ENCODE measurements at places on chromosomes 2 and 18.

GRCh38 chr2:215870088-215870490 lies 143.3 kb downstream of the MREG start:
- peak; percentile 66 for DNase-seq

GRCh38 chr2:209666296-209666695 lies 105.3 kb upstream of the UNC80 start:
- DNase-seq, result no peak

DNA sequence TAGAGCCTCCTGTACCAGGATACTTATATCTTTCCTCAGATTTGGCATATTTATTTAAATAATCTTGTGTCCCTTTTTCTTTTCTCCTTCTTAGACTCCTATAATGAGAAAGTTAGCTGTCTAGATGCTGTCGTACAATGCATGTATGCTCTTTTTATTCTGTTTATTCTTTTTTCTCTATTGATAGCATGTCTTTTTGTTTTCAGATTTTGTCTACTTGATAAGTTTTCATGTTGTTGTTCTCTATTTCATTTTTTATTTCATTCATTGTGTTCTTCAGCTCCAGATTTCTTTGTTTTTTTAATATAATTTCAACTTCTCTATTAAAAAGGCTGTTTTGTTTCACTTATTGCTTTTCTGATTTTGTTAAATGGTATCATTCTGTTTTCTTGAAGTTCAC lies 674.3 kb upstream of the POU3F3 start:
- DNase-seq, result no peak

- no peak for DNase-seq
Observed at GRCh38 chr2:232276084-232276732, 102.3 kb upstream of the ALPP start.

GRCh38 chr2:47452761-47453160 lies 49.8 kb downstream of the MSH2 start:
- no peak for DNase-seq

GRCh38 chr2:132668189-132668823 lies 1.7 kb downstream of the LYPD1 start:
- DNase-seq, result no peak

- DNase-seq, result no peak
Observed at GRCh38 chr2:183035298-183035953, 2.8 kb downstream of the NCKAP1 start.

DNA sequence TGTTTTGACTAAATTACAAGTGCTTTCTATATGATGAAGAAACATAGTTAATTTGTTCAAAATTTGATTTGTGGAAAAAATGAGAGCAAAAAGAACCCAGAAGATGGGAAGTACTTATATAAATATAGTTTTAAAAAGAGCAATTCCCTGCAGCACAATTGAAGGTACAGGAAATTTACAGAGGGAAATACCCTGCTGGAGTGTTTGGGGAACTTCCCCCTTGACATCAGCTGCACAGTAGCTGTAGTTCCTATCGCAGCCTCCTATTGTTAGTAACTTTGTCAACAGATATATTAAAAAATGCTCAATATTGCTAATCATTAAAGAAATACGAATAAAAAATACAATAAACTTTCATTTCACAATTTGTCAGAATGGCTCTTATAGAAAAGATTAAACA lies 1118.8 kb upstream of the ZEB2 start:
- DNase-seq, result no peak

DNA sequence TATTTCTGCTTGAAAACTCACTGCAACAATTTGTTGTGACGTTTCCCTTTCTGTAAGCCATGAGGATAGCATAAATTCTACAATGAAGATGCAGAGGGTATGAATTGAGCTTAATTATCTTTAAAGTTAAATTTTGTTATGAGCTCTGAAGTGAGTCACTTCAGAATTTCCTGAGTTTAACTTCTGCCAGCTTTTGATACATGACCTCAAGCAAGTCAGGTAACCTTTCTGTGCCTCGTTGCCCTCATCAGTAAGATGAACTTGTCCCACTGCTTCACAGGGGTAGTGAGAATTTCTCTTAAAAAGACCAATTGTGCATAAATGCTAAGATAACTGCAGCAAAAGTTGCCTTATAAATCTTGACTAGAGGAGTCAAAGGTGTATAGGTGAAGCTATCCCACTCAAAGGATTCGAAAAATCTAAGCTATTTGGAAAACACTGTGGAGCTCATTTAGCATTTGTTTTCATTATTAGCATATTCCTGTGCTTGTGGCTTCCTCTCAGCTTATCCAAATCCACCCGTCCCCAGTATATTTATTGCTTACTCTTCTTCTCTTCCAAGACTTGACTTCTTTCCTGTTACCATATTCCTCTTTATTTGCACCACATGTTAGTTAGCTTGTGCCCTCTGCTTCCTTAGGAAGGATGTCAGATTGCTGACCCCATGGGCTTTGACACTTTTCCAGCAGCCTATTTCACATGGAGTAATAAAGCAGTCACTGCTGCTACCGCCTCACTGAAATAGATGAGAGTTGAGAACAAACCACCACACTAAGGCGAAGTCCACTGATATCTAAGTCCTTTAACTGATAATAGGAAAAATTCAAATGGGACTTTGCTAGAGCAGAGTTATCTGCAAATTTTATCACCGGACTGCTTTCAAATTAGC lies 428.6 kb downstream of the ERBB4 start:
- DNase-seq, result no peak

DNA sequence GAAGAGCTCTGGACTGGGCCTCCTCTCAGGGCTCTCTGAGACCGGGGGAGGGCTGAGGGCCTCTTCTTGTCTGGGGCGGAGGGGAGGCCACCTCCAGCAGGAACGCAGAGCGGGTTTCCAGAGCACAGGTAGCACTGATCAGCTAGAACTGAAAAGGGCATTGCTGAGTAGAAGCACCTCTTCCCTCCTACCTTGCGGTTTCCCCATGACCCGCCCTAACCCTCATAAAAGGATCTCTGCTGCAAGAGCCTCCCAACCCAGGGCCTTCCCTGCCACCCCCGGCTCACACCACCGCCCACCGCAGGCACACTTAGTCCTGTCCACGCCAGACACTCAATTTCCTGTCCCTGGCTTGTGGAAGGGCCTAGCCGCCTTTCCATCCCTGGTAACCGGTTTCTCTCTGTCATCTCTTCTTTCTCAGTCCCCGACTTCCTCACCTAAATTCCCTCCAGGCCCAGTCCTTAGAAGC lies 966 bp downstream of the ADCY3 start:
- no peak for DNase-seq

DNA sequence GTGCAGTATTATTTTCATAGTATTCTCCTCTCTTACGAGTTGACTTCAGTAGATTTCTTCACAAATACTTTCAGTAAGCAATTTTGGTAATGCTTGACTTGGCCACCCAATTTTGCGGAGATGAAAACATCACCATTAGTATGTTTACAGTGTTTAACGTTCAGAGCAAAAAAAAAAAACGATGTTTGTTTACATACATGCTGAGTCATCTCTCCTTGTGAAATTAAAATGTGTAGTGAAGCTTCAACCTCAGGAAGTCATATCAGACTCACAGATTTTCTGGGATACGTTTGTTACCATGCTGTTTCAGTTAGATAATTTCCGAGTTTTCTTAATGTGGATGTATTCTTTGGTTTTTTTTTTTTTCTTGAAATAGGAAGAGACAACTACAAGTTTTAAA lies 100.1 kb downstream of the CTNNA2 start:
- DNase-seq, result no peak

DNA sequence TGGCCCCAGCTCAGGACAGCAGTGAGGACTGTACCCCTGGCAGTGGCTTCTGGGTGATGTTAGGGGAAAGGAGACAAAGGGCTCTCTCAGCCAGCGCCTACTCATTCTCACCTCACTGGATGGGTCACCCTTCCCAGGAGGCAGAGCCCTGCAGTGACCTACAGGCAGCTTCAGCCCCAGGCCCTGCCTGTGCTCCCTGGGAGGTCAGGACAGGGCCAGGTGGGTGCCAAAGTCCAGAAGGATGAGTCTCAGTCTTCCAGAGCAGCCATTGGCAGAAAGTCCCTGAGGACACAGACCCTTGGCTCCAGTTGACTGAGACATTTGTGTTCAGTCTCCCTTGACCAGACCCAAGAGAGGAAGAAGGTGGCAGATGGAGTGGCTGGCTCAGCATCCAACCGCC lies 75.1 kb downstream of the TEX51 start:
- no peak for DNase-seq

DNA sequence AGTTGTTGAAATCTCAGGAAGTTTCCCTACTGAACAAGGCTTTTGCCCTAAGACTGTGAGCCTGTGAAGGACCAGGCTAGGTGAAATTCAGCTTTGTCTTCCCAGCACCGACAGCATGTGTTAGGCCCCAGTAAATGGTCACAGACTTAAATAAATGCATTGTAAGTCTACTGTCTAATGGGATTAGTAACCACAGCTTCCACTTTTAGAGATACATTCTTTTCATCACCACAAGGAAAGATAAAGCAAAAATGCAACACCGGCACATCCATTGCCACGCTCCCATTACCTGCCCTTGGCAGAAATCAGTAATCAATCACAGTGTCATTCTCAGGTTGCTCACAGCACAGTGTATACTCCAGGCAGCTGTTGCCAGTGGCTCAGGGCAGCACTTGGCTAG lies 59.3 kb downstream of the CRACDL start:
- no peak for DNase-seq

DNA sequence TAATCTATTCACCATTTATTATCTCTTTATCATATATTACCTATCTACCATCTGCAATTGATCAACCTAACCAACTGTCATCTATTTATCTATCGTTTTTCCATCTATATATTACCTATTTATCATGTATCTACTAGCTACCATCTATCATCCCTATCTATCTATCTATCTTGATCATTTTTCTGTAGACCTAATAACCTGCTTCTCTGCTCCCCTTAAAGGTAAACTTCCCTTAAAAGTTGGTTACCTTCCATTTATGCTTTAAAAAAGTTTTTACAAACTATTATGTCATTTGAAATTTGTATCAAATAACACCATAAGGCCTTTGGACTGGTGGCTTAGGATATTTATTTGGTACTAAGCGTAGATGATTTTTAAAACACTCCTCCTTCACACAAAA lies 47.2 kb downstream of the TMEM18 start:
- no peak for DNase-seq

DNA sequence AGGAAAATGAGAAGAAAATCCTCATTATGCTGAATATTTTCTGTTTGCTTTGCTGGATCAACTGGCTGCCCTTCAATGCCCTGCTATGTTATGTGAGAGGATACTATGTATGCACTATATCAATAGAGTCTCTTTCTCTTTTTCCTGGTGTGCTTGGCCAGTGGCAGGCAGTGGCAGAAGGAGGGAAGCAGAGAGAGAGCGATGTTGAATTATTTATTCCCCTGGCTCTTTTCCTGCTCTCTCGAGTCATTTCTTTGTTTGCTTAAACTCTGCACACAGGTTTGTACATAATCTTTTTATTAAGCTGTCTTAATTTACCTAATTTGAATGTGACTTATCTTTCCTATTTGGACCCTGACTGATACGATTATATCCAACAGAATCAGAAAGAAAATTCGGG lies 1727.3 kb downstream of the SUCLG1 start:
- DNase-seq, result no peak

GRCh38 chr2:9838391-9838790 lies 4.9 kb upstream of the TAF1B start:
- DNase-seq, result no peak

DNA sequence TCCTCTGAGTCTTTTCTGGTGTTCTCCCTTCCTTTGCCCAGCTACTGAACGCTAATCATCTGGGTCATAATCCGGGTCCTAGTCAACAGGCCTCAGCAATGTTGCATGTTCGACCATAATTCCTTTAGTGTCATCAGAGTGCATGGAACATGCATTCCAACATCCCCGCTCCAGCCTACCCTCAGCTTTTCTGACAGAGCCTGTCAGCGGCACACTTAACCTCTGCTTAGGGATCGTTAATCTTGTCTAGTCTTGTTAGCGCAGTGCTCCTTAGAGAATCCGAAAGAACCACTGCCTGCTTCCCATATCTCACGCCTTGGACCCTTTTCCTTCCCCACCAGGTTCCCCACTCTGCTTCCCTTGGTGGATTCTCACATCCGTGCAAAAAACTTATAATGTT lies 767.9 kb upstream of the ID2 start:
- DNase-seq, result no peak

- DNase-seq, result no peak
Observed at GRCh38 chr2:188676010-188676400, 298.2 kb upstream of the COL3A1 start.

DNA sequence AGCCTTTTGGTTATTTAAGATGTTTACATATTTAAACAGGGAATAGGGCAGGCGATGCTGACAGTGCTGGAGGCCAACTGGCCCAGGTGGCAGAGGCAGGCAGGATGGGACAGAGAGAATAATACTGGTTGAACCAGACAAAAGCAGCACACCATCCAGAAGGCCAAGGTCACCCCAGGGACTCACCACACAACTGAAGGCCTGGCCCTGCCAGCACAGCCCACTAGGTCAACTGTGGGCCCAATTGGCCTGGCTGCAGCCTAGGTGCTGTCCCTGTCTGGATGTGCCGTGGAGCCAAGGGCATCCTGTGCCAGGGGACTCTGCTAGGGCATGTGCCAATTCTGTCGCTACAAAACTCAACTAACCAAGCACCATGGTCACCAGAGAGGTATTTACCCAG lies 69.2 kb downstream of the RNF152 start:
- no peak for DNase-seq

GRCh38 chr2:222523783-222524544 lies 99.6 kb downstream of the SGPP2 start:
- DNase-seq, result no peak

DNA sequence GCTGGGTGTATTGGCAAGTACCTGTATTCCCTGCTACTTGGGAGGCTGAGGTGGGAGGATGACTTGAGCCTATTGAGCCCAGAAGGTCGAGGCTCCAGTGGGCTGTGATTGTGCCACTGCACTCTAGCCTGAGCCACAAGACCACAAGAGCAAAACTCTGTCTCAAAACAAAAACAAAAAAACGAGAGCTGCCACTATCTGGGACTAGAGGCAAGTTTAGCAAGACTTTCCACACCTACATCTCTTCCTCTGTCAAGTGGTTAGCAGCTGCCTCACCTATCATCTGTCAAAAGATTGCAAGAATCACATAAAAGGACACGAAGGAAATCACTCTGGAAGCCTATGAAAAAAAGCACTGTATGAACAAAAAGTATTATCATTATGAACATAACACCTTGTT lies 55.2 kb upstream of the RIOK3 start:
- DNase-seq, result no peak

DNA sequence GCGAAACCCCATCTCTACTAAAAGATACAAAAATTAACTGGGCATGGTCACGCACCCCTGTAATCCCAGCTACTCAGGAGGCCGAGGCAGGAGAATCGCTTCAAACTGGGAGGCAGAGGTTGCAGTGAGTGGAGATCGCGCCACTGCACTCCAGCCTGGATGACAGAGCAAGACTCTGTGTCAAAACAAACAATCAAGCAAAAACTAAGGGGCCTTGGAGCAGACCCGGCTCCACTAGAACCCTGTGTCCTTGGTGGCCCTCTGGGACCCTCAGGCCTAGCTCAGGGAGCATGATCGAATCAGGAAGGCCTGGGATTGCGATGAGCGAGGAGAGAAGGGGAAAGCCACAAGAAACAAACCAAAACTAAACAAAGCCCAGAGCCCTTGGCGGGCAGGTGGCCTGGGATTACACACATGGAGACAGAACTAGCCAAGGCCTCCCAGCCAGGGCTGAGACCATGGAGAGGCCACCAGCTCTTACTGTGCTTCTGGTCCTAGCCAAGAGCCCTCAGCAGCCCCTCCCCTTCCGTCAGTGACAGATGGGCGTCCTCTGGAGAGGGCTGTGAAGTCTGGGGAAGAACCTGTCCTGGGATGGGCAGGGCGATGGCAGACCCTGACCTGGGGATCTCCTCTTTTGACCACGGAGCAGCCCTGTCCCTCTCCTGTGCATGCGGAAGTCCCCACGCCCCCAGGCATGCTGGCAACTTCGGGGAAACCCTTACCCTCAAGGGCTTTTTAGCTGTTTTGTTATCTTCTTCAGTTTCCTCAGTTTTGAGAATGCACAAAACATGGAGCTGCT lies 27.4 kb upstream of the CATIP start:
- no peak for DNase-seq
